Aorta (tissue), 5 donors: ENCODE measurements at places on chromosomes 13 and 19. TPM values are rescaled to one million over a fixed set of nuclear protein-coding genes. Genes with fewer than 3 reads are reported as not detected.

GRCh38 chr19:33686687-33687480 lies 65.1 kb downstream of the CHST8 start:
- no peak overlapping the region for H3K4me3 ChIP-seq
- H3K27me3 ChIP-seq: no peaks in the 10 kb centered on the region
- no peaks in the 10 kb centered on the region for H3K36me3 ChIP-seq
- no peaks in the 10 kb centered on the region for H3K4me1 ChIP-seq

GRCh38 chr13:75946536-75947284 lies 310.6 kb downstream of the LMO7 start:
- DNase-seq: no peak
- H3K27ac ChIP-seq: no peak overlapping the region
- H3K27me3 ChIP-seq: no peaks in the 10 kb centered on the region
- H3K36me3 ChIP-seq: no peaks in the 10 kb centered on the region
- H3K4me1 ChIP-seq: no peaks in the 10 kb centered on the region

Gene ZNF497
- 0.79 TPM for polyA plus RNA-seq

Gene PEAK3
- not detected for polyA plus RNA-seq

Gene PSPN
- polyA plus RNA-seq: 1.1 TPM

- no peak overlapping the region for H3K27ac ChIP-seq
- DNase-seq: no peak
- no peak overlapping the region for H3K4me3 ChIP-seq
- H3K4me1 ChIP-seq: no peaks in the 10 kb centered on the region
- H3K27me3 ChIP-seq: no peaks in the 10 kb centered on the region
Measured at GRCh38 chr19:45953676-45954075, 20.0 kb downstream of the NOVA2 start.

Gene TYROBP
- polyA plus RNA-seq: 48.8 TPM
